ENCODE measurements at places on chromosomes 3 and 15.

DNA sequence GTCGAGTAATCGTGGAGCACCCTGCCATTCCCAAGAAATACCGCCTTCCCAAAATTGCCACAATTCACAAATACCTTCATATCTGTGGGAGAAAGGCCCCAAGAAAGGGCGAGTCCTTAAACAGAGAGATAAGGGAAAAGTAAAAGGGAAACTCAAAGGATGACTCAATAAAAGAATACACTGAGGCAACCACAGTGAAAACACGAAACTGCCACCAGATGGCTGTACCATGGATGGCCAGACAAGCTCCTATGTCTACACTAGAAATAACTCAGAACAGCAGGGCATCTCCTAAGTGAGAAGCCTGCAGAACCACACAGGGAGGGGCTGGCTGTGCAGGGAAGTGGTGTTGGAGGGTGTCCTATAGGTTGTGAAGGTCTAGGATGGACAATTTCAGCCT is 25.0 kb downstream of the SRGAP3 start:
- DNase-seq, result peak; percentile 6

- DNase-seq, result no peak
Observed at GRCh38 chr3:57978316-57978715, 29.9 kb upstream of the FLNB start.

DNA sequence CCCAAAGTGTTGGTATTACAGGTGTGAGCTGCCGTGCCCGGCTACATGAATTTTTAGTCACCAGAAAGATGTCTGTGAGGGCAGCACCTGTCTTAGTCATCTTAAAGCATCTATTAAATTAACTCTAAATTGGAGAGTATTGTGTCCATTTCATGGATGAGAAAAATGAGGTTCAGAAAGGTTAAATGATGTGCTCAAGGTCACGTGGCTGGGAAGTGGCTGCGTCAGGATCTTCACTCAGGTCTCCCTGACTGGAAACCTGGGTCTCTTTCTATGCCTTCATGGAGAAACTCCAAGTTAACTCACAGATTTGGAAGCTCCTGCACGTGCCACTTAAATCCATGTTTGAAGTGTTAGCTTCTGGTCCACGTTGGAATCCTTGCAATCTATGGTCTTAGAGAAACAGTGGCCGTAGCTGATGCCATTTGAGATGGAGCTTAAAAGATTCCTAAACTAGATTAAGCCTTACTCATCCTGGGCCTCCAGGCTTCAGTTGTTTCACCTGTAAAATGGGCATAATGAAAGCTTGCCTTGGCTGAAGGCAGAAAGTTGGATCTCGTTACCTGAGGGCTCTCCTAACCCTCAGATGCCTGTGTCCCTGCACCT is 5.2 kb upstream of the TMEM40 start:
- DNase-seq, result no peak

DNA sequence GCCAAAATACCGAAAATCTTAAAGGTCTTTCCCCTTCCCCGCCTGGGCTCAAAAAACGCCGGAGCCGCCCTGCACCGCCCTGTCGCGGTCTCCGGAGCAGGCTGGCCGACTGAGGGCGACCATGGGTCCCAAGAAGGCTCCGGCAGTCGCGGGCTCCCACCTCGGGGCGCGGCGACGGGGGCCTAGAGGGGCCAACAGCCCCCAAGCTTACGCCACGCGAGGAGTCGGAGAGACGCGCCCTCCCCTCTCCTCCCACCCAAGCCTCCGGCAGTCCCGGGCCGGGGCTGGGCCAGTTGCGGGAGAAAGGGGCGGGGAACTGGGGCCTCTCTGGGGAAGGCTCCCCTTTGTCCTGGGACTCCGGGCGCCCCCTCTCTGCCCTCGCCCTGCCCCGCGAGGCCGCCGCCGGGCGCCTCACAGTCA is 69.2 kb downstream of the GOLGA8B start:
- no peak for DNase-seq

DNA sequence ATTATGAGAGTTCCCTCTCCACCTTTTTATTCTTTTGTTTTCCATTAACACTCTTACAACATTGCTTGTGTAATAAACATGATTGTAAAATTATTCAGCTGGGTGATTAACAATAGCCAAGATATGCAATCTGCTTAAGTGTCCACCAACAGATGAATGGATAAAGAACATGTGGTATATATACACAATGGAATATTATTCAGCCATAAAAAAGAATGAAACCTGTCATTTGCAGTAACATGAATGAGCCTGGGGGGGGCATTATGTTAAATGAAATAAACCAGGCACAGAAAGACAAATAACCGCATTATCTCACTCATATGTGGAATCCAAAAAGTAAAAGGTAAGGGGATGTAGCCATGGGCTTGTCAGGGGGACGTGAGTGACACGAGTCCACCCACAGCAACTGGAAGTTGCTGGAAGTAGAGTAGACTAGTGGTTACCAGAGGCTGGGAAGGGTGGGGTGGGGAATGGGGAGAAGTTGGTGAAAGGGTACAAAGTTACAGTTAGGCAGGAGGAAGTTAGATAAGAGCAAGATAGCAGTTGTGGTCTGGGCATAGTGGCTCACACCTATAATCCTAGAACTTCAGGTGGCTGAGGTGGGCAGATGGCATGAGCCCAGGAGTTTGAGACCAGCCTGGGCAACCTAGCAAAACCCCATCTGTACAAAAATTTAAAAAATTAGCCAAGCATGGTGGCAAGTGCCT is 28.7 kb upstream of the CD47 start:
- no peak for DNase-seq

DNA sequence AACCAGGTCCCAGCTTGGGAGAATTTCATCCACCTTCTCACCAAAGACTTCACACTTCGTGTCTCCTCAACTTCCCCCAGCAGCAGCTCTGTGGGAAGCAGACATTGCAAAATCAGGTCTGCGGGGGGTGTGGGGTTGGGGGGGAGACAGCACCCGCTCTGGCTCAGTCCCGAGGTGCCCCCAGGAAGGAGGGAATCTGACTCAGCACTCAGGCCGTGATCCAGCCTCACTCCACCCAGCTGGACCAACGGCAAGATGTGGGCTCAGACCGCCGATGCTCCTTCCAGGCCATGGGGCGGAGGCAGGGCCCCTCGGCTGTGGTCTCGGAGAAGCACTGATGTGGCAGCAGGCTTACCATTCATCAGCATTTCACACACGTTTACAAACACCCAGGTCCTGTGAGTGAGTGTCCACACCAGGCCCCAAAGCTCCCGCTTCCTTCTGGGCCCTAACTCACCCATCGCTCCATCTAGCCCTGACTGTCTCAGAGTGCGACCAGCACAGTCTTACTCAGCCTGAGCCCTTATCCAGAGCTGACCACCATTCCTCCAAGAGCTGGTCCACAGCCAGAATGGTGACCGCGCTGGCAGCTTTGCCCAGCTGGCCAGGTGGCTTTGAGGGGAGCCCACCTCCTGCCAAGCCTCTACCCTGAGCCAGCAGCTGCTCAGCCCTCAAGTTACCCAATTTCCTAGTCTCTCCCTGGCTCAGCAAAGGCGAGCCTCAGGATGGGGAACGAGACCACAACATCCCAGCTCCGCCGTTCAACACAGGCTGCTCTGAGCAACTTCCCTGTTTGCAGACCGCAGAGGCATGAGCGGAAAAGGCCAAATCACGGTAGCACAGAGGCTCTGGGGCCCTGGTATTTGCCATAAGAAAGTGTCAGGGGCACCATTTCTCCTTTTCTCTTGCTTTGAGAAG is 3.3 kb downstream of the STAB1 start:
- no peak for DNase-seq

DNA sequence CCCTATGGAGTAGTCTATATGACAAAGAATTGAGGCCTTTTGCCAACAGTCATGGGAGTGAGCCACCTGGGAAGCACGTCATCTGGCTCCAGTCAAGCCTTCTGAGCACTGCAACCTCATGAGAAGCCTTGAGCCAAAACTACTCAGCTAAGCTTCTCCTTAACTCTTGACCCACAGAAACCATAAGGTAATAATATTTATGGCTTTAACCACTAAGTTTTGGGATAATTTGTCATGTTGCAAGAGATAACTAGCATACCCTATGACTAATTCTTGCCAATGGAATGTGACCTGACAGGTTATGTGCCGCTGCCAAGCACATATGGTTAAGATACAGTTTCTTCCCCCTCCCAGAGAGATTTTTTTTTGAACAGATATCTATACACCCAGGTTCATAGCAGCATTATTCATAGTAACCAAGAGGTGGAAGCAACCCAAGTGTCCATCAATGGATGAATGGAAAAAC is 11.8 kb upstream of the SLC6A11 start:
- DNase-seq, result no peak

DNA sequence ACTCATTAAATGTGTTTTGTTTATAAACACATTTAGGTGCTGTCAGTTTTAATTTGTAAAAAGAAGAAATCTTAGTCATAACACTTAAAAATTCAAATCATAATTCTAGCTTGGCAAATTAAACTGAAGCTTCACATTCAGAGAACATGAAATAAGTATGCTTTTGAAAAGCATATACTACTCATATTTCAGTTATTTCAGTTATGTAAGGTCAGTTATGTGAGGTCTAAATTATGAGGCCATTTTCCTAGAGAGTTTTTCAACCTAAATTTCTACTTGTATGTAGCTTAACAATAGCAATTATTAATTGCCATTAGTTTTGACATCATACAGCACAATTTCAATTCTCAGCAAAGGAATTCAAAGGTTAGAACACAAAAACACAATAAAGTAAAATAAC is 465.0 kb downstream of the PLOD2 start:
- no peak for DNase-seq

DNA sequence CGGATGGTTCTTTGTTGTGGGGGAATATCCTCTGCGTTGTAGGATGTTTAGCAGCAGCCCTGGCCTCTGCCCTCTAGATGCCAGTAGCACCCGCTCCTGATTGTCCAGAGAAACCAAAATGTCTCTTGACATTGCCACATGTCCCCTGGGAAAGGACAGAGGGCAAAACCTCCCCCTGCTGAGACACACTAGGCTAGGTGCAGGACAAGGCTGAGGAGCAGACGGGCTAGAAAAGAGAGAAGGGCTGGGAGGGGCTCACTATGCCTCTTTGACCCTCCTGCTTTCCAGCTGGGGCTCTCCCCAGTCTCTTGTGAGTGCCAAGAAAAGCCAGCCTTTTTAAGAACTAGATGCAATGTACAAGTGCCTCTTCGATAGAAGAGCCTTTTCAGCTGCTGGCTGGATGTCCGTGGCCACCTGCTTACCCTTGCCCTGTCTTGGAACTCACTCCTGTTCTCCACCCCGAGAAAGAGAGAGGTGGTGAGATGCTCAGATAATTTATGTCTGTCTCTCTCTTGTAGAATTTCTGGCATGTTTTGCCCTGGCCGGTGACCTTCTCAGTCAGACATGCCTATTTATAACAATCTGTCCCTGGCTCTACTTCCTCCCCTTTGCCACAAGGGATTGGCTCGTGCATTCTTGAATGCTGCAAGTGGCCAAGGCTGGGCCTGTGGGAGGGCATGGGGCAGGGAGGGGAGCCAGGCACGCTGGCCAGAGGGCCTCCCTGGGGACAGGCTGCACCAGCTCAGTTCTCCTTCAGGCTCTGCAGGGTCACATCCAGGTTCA is 142.6 kb downstream of the RPLP1 start:
- DNase-seq, result no peak

DNA sequence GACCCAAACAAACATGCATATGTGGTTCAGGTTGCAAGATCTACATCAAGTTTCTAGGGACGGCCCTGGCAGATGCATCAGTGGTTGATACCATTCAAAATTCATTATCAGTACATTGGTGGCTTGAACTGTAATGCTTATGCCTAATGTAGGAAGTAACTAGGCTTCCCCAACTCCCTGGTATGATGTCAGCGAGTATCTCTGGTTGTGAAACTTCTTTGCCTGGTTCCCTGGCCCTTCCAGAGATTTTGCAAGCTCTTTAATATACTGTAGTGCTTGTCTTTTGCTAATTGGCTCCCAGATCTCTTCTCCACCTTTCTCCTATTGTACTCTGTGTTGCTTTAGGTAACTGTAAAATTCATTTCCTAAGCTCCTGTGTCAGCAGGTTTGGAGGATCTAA is 114.8 kb upstream of the RARB start:
- no peak for DNase-seq

GRCh38 chr3:150132101-150132749 is 161.5 kb upstream of the PFN2 start:
- no peak for DNase-seq

GRCh38 chr3:15268033-15268631 is 62.1 kb downstream of the CAPN7 start:
- DNase-seq, result peak; percentile 83

- no peak for DNase-seq
Observed at GRCh38 chr15:40755812-40756208, 756 bp upstream of the RMDN3 start.

DNA sequence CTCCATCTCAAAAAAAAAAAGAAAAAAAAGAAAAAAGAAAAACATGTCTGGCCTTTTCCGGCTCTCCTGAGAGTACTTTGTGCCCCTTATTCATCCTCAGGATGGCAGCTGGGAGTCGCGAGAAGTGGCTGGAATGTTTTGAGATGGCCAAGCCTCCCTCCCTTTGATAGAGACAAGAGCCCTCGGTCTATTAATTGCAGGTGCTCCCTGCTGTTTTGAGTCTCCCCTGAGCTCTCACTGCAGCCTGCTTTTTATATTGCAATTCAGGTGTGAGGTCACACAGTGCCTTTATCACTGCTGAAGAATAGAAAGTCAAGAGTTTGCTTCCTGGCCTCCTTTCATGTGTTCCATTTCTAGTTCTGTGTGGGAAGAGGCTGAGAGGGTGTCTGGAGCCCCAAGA is 10.9 kb downstream of the CA12 start:
- no peak for DNase-seq

GRCh38 chr3:107441617-107442016 is 64.4 kb downstream of the CCDC54 start:
- no peak for DNase-seq

DNA sequence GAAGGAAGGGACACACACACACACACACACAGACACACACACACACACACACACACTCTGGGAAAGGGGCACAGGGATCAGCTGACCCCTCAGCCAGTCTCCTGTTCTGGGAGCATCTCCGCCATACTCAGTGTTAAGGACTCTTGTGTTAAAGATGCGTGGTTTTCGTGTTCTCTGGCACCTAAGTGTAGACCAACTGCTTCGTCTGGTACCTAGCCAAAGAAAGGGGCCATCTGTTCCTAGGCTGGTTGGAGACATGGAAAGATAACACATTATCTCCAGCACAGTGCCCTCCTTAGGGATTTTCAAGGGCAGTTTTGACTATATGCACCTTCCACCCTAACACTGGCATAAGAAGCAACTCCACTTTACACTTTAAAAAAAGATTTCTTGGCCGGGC is 65.1 kb downstream of the EPHB1 start:
- no peak for DNase-seq
